ENCODE measurements at places on chromosomes 7 and 10.

- no peak for DNase-seq
Measured at GRCh38 chr10:26863351-26864076, 2.8 kb upstream of the ABI1 start.

- no peak for DNase-seq
Measured at GRCh38 chr7:3117488-3118231, 74.0 kb upstream of the CARD11 start.

GRCh38 chr7:127437837-127438236 is 45.3 kb upstream of the ZNF800 start:
- no peak for DNase-seq

DNA sequence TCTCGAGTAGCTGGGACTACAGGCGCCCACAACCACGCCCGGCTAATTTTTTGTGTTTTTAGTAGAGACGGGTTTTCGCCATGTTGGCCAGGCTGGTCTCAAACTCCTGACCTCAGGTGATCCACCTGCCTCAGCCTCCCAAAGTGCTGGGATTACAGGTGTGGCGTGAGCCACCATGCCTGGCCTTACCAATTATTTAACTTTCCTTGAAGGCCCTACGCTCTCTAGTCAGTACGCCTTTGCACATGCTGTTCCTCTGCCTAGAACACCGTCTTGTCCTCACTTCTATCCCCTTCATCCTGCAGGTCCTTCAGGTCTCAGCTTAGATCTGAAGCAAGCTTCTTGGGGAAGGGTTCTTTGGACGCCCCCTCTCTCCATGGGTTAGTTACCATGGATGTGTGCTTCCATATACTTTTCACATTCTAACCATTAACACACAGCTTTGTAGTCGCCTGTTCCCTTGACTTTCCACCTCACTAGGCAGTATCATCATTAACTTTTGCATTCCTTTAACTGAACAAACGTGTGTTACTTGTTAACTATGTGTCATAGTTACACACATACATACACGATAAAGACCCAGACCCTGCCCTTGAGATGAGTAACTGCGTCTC is 592 bp upstream of the ATP6V1F start:
- DNase-seq = no peak

- DNase-seq = no peak
Measured at GRCh38 chr10:24156686-24157085, 52.3 kb upstream of the KIAA1217 start.
